Hippocampal formation (tissue), 2 donors: ENCODE measurements at places on chromosomes 2 and 18.

DNA sequence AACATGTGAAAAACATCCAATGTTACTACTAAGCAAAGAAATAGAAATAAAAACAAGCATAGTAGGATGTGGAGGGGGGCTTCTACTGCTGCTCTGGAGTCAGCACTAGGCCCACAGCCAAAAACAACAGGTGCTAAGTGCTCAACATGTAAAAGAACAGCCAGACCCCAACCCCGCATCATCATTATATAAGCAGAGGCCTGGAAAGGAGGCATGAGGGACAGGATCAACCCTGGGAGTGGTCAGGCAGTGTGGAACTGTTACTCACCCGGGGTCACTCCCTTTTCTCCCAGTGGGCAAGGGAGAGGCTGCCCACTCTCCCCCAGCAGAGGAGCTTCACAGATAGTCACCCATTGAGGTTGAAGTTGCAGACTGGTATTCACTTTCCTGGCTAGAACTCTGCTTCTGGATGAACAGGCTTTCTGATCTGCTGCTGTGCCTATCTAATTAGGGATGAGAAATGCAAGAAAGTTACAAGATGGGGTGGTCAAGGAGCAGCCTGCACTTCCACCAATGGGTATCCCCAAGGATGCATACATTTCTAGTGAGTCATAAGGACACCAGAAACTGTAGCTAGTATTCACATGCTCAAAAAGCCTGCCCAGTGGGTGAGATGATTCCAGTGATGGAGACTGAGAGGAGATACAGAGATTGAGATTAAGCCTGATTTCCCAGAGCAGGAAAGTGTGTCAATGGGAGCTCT is 480.1 kb upstream of the TCF4 start:
- no peak for DNase-seq

- DNase-seq: no peak
These were observed 190.5 kb downstream of the LDLRAD4 start for GRCh38 chr18:13409026-13409425.

- DNase-seq: no peak
These were observed 10.1 kb upstream of the SESTD1 start for GRCh38 chr2:179274749-179275148.

DNA sequence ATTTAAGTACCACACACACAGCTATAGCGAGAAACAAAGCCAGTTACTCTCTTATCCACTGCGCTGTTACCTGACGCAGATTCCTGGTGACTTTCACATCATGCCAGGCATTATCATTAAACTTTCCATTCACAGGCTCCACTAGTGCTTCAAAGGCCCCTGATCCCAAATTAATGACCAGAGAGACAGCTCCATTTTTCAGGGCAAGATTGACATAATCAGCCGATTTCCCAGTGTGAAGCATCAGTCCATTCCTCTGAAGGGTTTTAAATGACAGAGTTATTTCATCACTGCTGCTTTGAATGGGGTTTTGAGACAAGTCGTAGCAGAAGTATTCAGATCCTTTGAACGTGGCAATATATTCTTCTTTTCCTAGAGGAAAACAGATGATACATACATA is 408.7 kb downstream of the NRXN1 start:
- no peak for DNase-seq

DNA sequence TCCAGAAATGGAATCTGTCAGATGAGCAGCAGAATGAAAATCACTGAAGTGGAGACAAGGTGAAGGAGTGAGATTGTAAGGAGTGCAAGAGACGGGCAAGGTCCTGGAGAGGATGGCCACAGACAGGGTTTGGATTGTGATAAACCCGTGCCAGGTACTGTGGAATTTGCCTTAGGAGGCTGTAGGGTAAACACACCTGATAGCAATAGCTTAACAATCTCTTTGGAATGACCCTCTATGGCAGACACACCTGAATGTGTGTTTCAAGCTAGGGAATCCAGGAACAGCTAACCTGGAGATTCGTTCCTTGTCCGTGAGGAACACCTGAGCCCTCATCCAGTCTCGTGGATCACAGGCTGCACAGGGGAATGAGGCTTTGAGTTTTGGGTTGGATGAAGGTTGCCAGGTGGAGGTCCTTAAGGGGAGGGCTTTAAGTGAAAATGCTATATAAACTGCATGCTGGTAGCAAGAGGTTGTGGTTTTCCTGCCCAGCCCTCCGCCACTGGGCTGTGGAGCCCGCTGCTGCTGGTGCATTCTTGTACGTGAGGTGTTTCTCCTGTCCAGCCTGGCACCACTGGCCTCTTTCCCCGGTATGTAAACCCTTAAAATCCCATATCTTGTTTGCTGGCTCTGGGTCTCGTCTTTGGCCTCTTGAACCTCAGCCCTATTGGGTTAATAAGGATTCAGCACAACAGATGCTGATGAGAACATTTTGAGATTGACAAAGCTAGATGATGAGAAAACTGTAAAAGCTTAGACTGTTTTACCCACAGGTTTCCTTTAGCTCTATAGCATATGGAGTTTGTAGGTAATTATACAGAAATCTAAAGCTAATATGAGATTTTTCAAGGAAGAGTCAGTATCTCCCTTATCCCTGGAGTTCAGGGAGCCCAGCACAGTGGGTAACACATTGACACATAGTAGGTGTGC is 117.9 kb downstream of the ARHGAP15 start:
- no peak for DNase-seq

DNA sequence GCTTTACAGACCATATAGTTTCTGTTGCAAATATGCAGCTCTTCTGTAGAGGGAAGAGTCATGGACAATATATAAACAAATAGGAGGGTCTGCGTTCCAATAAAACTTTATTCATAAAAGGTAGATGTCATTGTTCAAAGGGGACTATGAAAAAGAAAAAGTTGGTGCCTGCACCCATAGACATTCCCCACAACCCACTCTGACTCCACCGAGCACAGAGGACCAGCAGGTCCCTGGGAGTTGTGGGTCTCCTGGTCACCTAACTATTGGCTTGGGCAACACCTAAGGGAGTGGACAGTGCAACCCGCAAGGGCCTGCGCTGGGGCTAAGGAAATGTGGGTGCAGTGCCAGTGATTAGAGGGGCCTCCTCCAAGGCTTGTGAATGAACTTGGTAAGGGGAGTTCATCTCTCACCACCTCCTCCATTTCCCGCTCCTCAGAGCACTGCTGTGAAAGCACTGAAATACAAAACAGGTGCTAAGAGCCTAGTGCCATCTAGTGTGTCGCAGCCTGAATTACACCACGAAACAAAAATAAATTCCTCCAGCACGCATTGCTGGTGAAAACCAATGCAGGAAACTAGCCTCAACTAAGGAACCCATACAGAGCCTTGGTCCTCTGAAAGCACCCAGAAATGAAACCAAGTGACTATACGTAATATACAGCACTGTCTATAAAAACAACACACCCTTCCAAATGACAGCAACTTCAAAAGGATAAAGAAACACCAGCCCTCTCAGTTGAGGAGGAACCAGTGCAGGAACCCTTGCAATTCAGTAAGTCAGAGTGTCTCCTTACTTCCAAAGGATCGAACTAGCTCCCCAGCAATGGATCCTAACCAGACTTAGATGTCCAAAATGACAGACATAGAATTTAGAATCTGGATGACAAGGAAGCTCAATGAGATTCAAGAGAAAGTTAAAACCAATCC is 166.6 kb downstream of the RNF144A start:
- no peak for DNase-seq

GRCh38 chr2:146450131-146450530 is 1394.7 kb upstream of the ACVR2A start:
- DNase-seq: no peak

GRCh38 chr2:37583402-37583801 is 88.0 kb downstream of the CDC42EP3 start:
- no peak for DNase-seq

GRCh38 chr18:49761771-49762170 is 51.6 kb downstream of the ACAA2 start:
- no peak for DNase-seq

- DNase-seq: no peak
These were observed 3.9 kb downstream of the NRP2 start for GRCh38 chr2:205686056-205686782.

- no peak for DNase-seq
These were observed 5.2 kb downstream of the ANKRD53 start for GRCh38 chr2:70983506-70984227.

- no peak for DNase-seq
These were observed 65.8 kb upstream of the CREB1 start for GRCh38 chr2:207464007-207464406.

DNA sequence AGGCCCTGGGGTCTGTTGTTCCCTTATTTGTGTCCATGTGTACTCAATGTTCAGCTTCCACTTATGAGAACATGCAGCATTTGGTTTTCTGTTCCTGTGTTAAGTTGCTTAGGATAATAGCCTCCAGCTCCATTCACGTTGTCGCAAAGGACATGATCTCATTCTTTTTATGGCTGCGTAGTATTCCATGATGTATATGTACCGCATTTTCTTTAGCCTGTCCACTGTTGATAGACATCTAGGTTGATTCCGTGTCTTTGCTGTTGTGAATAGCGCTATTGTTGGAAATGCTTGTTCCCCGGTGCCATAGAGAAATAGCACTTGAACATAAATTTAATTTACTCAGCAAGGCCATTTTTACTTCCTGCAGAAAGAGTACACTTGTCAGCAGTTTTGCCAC is 51.3 kb upstream of the EPAS1 start:
- no peak for DNase-seq

DNA sequence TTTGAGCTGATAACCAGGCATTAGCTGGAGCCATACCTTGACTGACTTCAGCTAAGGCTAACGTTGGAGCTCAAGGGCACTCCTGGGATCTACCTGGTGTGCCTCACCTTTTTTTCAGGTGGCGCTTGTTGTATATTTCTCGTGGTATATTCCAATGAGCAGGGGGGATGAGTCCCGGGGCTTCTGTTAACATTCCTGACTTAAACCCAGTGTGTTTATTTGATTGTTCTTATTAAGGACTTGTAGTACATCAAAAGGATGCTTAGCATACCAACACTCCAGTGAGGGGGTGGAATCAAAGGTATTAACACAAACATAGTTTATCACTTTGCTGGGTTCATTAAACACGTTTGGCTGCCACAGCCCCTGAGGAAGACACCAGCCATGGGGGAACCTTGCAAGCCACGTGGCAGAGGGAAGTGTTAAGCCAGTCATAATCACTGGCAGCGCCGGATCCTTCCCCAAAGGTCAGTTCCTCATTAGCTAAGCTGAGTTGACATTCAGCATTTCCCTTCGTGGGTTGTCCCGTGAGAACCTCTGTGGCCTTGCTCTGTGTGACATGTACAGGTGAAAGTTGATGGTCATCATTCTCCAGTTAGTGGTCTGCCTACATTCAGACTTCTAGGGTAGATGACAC is 119.5 kb upstream of the MCFD2 start:
- no peak for DNase-seq

DNA sequence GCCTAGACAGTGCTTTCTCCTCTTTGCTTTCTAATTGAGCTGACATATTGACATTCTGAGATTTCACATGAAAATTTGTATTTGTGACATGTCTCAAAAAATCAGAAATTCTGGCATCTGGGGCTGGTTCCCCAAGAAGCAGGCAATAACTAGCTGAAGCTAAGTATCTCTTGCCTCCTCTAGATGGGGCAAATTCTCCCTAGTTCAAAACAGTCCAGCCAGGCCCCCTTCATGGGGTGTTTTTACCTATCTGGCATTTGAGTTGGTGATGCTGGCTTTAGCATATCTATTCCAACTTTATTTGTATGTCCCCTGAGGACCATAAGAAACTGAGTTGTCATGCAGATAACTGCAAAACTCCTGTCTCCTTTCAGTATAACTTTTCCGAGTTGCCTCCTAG is 39.9 kb downstream of the ARHGAP15 start:
- DNase-seq: no peak

DNA sequence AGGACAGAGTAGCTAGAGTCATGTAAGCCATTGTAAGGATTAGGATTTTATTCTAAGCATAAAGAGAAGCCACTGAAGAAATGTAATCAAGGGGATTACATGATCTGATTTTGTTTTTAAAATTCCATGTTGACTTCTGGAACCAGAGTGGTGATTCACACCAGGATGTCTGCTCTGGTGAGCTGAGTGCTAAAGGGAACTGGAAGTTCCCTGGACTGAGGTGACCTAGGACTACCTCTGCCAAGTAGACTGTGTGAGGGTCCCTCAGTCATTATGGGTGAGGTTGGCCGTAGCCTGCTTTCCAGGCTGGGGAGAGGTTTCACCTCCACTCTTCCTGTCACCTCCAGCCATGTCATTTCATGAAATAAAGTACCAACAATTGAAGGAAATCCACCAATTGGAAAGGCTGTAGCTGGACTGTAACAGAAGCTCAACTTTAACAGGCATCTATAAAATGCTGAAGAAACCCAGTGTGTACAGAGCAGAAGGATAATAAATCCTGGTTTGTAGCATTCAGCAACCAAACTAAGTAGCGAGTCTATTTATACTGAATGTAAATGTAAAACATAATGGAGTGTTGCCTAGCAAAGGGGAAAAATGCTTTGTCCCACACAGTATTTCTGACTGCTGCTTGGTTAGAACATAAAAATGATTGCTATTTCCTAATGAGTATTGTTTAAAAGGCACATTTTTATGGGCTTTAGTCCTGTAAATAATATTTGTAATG is 507.4 kb upstream of the PKDCC start:
- no peak for DNase-seq

DNA sequence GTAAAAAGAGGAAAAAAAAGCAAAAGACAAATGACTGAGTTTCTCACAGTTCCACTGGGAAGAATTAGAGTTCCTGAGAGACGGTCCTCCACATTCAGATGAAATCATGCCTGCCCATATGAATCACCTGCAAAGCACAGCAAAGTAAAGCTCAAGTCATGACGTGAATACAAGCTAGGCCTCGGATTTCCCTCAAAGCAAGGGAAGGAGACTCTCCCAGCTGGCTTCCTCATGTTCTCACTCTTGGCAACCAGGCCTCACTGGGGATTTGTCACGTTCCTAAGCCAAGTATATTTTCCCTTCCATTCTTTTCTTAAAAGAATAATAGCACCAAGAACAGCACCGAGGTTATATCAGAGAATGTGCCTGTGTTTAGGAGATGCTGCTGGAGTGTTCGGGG is 47.0 kb downstream of the CYP27C1 start:
- DNase-seq: no peak

DNA sequence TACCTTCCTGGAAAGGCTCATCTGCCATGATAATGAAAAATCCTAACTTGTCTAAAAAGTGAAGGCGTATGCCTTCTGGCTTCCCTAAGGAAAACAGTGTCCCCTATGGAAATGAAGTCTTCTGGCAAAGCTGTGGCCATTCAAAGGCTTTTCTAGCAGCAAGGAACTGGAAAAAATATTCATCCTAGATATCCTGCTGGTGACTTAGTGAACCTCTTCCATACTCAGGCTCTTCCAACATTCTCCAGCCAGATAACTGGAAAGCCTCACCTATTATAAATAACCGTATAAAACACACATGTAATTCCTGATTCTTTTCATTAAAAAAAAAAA is 84.7 kb downstream of the RBMS1 start:
- DNase-seq: no peak

- DNase-seq: no peak
These were observed 7.6 kb upstream of the MEIS1 start for GRCh38 chr2:66427300-66427699.

DNA sequence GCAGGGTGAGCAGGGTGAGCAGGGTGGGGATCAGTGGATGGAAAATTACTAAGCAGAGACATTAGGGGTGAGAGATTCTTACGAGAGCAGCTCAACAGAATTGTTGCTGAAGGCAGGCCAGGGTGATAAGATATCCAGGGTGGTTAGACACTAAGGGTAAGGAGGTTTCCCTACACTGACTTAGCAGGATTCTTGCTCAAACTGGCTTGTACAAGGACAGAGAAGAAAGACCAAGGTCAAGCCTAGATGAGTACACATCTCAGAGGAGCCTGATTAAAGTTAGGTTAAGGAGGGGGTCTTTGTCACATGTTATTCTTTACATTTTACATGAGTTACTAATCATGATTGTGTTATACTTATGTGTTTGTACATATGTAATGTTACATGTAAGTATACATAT is 262.8 kb upstream of the FANCL start:
- DNase-seq: no peak
